ENCODE measurements at places on chromosomes 4 and X.

- no peak for DNase-seq
Observed at GRCh38 chr4:8345946-8346814, 76.6 kb downstream of the HTRA3 start.

GRCh38 chr4:186298031-186298647, 32.1 kb downstream of the F11 start:
- no peak for DNase-seq

- DNase-seq: no peak
Observed at GRCh38 chrX:109841257-109841656, 108.2 kb upstream of the ACSL4 start.

GRCh38 chrX:130055899-130056298, 54.4 kb downstream of the ELF4 start:
- DNase-seq: no peak

- DNase-seq: no peak
Observed at GRCh38 chr4:182297659-182298058, 54.5 kb downstream of the TENM3 start.

Data from stimulated activated CD8-positive, alpha-beta memory T cell treated with anti-CD3 and anti-CD28 coated beads, Interleukin-15, amount 100 ng/mL, for 24 hours (primary cell).